ENCODE measurements at places on chromosomes 4 and X.
A peak's percentile ranks its signal among the peaks of the same experiment; 100 is the strongest.

DNA sequence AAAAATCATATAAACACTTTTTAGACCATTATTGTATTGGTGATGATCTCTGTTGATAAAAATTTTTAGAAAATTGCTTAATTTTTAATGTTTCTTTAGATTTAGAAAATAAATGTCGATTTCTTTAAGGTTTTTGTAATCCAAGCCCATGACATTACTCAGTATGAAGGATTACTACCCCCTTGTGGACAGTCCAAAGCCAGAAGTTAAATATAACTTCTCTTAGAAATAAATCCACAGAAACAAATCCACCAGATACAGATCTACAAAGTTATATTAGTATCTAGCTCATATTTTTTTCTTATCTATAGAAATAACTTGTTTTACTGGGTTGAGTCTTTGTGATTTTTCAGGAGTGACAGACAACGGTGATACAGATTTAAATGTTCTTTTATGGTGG, 18.9 kb downstream of the TIFA start:
- no peak for DNase-seq

- no peak for DNase-seq
Measured at GRCh38 chrX:149487292-149487691, 17.8 kb downstream of the IDS start.

- no peak for DNase-seq
Measured at GRCh38 chr4:77451530-77451929, 154.1 kb upstream of the CXCL13 start.

DNA sequence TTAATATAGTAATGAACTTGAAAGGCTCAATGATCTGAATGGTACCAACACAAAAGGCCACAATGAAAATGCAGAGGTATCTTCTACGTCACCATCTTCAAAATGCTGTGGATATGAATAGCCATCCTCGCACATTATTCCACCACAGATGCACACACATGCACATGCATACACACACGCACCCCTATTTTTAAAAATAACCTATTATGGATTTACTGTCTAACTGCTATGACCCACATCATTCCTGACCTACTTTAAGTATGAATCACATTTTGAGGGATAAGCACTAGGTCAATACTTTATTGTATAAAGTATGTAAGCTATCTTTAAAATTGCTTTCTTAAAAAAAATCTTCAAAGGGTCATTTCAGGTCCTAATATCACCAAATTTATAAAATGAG, 24.4 kb upstream of the CORIN start:
- DNase-seq: no peak

DNA sequence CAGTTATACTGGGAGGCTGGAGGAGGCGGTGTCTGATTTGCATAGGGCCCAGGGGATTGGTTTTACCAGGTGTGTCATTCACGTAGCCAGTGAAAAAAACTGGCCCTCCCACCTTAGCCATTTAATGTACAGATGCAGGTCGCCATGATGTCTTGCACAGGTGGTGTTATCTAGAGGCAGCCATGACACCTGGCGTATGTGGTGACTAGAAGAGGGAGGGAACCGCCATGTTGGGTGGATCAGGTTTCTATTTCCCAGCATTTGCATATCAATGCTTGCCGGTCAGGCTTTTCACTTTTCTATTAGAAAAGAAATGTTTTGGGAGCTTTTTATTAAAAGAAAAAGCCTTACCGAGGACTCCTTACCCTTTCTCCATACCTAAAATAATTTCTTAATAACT, 523.4 kb downstream of the ADGRL3 start:
- no peak for DNase-seq

DNA sequence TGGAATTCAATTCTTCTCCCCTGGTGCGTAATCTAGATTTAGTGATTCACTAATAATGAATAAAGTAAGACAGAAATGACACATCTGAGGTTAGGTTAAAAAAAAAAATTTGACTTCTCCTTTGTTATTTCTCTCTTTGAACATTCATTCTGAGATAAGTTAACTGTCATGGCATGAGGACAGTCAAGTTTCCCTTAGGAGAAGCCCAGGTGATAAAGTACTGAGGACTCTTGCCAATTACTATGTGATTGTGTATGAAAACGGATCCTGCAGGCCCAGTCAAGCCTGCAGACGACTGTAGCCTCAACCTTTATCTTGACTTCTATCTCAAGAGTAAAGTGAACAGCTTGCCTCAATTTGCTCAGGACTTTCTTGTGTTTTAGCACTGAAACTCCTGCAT, 293.2 kb downstream of the PRR32 start:
- no peak for DNase-seq

DNA sequence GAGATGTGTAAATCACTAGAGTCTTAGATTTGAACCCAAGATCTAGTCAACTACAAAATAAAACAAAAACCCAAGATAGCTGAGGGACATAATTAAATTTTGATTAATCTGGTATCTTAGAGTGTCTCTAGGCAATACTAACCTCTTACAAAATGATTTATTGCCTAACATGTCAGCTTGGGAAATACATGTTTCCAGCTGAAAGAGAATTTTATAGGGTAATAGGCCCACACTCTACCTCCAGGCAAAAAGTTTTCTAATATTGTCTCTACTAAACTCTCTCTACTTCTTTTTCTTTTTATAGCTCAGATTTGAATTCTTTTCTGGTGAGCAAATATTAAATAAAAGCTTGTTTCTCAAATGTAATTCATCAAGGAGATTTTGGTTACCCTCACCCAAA, 263.2 kb downstream of the IL15 start:
- DNase-seq: no peak

DNA sequence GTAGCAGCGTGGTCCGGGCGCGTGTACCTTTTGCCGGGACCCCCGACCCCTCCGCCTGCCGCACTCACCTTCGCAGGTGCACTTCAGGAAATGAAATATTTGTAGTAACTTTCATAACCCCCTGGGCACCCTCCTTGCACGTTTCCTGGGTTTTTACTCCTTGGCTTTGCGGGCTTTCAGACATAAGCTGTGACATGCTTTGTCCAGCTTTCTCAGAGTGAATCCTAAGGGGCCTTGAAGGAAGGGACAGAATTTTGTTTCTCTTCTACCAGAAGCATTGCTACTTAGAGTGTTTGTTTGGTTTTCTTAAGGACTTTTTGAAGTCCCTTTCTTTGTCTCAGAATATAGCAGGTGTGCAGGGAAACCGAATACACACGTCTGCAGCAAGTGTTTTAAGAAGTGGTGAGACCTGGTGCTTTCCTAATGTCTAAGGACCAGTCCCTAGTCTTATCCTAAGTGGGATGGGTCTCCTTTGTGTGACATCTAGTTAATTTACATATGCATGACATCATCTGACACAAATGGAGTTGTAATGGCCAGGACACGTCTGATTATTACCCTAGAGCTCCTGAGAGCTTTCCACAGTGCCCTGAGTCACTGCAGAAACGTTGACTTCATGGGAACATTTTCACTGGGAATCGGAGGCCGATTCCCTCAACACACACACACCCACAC, 1.3 kb downstream of the FAM149A start:
- no peak for DNase-seq

DNA sequence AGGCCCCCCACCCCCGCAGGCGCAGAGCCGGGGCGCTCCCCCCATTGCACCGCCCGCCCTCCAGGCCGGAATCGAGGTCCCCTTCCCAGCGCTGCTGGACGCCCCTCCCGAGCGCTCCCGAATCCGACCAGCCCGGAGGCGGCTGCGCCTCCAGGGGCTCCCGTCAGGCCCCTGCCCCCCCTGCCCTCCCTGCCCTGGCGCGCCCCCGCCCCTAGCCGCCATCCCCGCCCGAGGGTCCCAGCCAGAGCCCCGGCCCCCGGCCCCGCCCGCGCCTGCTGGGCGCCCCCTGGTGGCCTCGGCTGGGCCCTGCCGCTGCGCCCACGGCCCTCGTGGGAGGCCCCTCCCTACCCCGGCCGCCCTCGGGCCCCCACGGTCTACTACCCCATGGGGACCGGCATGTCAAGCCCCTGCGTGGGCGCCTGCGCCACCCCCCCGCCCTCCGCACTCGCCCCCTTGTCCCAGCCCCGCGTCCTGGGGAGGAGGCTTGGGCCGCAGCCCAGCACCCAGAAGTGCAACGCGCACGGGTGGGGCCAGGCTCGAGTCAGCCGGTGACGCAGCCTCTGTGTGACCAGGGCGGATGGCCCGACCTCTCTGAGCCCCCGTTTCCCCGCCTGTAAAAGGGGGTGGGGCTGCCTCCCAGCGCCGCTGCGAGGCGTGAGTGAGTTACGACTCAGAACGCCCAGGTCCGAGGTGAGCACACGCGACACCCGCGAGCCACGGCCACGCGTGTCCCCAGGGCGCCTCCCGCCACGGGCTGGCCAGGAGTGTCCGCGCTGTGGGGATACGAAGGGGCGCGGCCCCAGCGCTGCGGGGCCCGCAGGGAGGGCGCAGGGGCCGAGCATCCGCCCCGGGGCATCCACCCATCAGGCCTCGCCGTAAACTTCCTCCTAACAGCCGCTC, 104.9 kb downstream of the FAM53A start:
- DNase-seq: no peak

DNA sequence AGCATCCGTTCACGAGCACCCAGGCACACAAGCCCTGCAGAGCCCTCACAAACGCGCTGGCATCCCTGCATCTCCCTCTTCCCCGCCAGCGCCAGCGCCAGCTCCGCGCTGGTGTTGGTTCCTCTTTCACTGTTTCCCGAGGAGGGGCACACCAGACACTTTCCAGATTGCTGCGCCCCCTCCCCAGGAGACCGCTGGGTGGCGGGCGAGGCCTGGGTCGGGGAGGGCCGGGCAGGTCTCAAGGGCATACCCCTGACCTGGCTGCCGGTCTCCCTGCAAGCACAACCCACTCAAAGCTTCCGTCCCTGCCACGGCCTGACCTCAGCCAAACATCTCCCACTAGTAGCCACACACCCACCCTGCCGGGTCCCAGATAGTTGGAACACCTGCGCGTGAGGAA, 2.2 kb upstream of the NKX1-1 start:
- no peak for DNase-seq

DNA sequence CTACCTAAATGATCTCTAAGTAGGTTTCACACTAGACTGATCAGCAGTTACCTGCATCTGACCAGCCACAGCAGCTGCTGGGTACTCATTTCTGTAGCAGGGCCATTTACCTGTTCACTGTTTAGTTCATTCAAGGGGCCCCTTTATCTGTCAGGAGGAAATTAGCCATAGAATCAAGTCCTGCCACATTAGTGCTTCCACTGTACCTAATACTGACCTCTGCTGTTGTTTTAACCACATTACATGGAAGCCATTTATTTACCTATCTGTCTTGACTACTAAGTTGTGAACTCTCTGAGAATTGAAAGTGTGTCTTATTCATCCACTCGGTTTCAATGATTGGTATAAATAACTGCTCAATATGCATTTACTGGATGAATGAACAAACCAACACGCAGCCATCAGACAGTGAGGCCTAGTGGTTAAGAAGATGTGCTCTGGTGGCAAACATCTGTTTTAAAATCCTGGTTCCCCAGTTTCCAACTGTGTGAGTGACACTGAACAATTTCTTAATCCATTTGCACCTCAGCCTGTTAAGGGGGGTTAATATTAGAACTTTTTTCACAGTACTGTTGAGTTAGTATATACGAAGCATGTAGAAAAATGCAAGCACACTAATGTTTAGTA, 30.0 kb upstream of the ANXA5 start:
- DNase-seq: peak; percentile 44

- peak; percentile 91 for DNase-seq
Measured at GRCh38 chr4:77156912-77157858, at the start of gene CCNG2. Gene CCNG2 (plus strand): TSS chr4:77157207. CDS start chr4:77158533, 1,326 bp downstream.

GRCh38 chr4:46817806-46818205, 91.2 kb downstream of the COX7B2 start:
- no peak for DNase-seq

GRCh38 chr4:188732131-188732530, 592.9 kb downstream of the TRIML1 start:
- no peak for DNase-seq

GRCh38 chrX:39019056-39019455, 217.8 kb downstream of the MID1IP1 start:
- DNase-seq: no peak

GRCh38 chr4:40309250-40309774, 25.8 kb upstream of the CHRNA9 start:
- DNase-seq: no peak

DNA sequence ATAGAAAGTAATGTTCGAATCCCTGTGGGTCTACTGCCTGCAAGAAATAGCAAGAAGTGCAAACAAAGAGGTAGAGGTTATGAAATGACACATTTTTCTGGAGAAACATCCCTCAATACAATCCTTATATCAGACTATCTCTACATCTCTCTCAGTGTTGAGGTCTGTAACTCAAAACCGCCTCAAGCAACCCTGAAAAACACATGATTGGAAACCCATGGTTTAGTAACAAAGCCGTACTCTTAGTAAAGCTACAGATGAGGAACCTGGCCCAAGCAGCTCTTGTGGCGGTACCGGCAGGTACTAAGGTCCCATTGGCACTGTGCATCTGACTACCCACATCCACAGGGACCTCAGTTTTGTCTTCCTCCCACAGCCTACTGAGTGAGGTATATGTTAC, 53.9 kb downstream of the IRF2 start:
- DNase-seq: no peak

DNA sequence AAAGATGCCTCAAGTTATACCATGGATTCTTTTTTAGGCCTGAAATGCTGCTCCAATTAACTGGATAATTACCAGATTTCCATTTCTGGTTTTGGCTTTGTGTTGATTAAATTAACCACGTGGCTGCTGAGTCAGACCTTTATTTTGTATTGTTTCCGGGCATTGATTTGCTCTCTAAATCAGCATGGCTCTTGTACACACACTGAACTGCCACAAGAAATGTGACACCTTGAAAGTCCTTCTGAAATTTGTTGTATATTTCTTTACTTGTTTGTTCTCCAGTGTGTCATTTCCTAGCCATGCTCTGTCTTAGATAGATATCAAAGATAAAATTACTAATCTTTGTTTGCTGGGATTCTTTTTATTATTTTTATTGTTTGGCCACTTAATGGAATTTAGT, 11.7 kb downstream of the MTTP start:
- no peak for DNase-seq

DNA sequence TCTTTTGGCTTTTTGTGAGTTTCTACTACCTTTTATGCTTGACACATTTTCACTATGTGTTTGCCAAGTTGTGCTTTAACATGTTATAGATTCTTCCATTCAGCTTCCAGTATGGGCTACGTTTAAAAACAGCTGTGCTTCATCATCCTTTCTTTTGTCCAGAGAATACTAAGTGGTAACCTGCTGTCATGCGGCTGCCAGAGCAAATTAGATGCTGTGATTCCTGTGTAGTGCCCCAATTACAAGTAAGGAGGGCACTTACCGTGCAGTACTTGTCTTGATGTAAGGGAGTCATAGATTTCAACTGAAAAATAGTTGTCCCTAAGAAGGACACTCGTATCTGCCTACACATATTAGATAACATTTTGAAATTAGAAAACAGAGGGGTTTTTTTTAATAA, 531.8 kb upstream of the GALNTL6 start:
- no peak for DNase-seq

- DNase-seq: no peak
Measured at GRCh38 chrX:134868771-134869495, 121.9 kb upstream of the SMIM10 start.

DNA sequence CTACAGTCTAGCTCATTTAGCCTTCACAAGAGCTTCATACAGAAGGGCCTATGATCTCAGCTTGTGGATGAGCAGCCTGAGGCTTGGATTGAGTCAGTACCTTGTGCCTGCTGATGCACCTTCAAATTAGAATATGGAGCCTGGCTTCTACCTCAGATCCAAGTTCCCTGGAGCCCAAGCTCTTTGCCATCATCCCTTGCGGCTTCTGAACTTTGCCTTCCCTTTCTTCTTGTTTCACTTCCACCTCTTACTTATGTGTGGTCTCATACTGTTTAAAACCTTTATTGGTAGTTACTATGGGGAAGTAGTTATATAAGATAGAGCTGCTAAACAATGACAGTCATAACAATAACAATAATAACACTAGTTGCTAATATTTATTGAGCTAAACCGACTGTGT, 84.3 kb upstream of the AFF2 start:
- no peak for DNase-seq

Measured in midbrain (tissue), 1 donor.